Cortex of kidney (tissue), 1 donor: ENCODE measurements at places on chromosomes 11 and 22.

- DNase-seq = no peak
These were observed 49.7 kb upstream of the MYEOV start for GRCh38 chr11:69244266-69244665.

DNA sequence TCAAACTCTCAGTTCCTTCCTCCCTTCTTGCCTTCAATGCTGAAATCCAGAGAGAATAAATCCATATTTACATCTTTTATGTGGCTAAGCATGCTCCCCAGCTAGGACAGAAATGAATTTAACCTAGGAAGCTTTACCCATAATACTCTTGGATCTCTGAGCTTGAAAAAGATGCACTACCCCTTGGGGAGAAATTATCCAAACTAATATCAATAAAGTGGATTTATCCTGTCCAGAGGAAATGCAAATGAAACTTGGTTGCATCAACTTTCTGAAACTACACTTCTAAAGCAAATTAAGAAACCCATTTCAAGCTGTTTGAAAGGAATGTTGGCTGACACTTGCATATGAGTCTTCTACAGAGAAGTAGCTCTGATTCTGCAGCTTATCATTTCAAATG, 347.9 kb downstream of the TTC28 start:
- no peak for DNase-seq

- no peak for DNase-seq
These were observed 2.6 kb upstream of the VWCE start for GRCh38 chr11:61297746-61298145.

GRCh38 chr11:57793351-57794115, 31.9 kb downstream of the CTNND1 start:
- no peak for DNase-seq

- DNase-seq = no peak
These were observed 133.5 kb downstream of the MYO18B start for GRCh38 chr22:25875461-25875860.

- no peak for DNase-seq
These were observed 1413.3 kb downstream of the TBC1D22A start for GRCh38 chr22:48175721-48176120.

DNA sequence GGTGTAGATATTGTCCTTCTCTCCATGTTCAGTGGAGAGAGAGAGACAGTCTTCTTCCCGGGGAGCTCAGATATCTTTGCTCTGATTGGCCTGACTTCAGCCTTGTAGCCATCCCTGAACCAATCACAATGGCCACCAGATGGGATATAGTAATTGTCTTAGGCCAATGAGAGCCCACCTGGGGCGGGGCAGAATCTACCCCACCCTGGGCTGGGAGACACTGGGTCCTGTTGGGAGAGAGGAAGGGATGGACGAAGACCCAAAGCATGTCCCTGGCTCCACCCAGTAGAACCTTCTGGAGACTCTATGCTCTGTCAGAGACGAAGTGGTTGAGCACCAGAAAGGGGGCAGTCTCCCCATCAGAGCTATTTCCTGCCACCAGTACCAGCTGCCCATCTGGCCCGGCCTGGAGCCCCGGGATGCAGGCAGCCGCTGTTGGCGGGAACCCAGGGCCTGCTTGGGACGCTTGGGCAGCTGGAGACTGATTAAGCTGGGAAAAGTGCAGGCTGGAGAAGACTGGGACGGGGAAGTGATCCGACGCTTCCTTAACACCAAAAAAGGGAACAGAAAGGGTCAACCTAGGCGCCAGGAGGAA, 31.6 kb upstream of the CBX7 start:
- no peak for DNase-seq

DNA sequence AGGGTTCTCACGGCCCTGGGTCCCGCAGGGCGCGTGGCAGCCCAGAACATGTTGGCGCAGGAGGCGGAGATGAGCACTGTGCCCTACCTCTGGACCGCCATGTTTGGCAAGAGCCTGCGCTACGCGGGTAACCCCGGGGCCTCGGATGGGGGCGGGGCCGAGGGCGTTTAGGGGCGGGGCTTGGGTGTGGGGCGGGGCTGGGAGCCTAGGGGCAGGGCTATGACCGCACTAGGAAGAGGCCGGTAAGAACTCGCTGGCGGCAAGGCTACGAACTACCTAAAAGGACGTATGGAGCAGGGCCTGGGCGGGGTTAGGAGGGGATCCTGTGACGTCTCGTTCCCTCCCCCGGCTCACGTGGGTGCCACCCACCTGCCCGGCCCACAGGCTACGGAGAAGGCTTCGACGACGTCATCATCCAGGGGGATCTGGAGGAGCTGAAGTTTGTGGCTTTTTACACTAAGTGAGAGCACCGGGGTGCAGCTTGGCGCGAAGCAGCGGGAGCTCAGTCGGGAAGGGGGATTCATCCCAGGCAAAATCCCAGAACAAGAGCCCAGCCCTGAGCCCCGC, 2.8 kb upstream of the LZTR1 start:
- DNase-seq = no peak
